ENCODE measurements at places on chromosomes 6 and 20.

DNA sequence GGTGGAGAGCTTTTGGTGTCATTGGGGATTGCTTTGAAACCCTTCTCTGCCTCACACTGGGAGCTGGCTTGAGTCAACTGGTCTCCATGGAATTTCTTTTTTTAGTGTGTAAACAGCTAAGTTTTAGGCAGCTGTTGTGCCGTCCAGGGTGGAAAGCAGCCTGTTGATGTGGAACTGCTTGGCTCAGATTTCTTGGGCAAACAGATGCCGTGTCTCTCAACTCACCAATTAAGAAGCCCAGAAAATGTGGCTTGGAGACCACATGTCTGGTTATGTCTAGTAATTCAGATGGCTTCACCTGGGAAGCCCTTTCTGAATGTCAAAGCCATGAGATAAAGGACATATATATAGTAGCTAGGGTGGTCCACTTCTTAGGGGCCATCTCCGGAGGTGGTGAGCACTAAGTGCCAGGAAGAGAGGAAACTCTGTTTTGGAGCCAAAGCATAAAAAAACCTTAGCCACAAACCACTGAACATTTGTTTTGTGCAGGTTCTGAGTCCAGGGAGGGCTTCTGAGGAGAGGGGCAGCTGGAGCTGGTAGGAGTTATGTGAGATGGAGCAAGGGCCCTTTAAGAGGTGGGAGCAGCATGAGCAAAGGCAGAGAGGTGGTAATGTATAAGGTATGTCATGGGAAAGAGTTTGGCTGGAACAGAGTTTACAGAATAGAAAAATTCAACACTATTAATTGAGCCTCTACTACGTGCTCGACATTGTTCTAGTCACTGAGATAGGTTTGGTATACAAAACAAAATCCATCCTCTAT, 31.2 kb downstream of the SRSF3 start:
- no peak for DNase-seq

DNA sequence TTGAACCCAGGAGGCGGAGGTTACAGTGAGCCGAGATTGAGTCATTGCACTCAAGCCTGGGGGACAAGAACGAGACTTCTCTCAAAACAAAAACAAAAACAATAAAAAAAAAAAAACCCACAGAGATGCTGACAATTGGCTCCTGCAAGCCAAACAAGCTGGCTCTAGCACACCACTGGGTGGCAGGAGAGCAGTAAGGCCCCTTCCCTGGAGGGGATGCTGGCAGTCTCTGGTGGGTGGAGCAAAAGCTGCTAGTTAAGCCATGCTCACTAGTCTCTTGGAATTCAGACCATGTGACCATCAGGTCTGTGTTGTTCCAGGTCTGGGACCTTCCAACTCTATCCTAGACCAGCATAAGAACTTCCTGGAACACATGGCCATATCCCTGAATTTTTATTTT, 18.9 kb upstream of the DSN1 start:
- DNase-seq, result no peak

DNA sequence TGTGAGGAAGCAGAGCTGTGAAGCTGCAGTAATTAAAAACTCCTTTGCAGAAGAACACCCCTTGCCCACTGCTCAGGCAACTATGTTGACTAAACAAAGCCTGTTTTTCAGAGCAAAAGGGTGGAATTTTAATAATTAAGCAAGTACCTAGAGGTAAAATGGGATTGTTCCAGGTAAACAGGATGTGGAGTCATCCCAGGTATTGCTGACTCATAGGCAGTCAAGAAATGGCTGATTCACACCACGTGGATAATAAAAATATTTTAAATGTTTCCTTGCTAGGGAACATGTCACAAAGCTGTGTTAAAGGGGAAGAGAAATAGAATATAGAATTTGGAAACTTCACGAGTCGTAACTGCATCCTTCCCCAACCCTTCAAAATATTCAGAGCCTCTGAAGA, 491.8 kb downstream of the BTBD3 start:
- DNase-seq, result peak; percentile 46

DNA sequence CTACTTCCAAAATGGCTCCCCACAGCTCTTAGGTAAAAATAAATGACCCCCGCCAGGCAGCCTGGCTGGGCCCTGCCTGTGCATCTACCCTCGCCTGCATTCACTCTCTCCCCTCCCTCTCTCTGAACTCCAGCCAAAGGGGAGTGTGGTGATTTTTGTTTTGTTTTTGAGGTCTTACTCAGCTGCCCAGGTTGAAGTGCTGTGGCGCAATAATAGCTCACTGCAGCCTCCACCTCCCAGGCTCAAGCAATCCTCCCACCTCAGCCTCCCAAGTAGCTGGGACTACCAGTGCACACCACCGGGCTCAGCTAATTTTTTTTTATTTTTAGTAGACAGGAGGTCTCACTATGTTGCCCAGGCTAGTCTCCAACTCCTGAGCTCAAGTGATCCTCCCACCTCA, 15.8 kb downstream of the NFATC2 start:
- no peak for DNase-seq

DNA sequence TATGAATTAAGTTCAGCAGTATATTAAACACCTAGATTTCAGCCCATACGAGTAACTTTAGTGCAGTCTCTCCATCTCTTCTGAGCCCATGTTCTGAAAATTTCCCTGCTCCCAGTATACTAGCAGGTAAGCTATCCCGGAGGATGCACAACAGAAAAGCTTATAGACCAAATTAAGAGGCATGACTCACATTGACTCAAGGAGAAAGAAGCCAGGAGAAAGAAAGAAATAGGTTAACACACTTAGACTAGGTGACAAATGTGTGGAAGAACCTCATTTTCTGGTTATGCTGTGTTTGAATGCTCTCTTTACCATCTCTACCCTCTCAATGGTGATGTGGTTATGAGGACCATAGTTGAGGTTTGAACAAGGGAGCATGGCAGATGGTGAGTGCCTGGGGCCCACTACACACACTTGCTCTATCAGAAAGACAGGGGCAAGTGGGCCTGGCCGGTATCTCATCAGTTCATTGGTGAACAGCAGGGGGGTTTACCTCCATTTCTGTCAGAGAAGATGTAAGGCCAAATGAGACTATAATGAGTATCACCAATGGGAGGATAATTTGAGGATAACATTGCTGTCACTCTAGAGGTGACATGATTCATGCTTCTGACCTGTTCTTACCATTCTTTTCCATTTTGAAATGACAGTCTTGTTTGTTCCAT, 902.3 kb upstream of the FLRT3 start:
- DNase-seq, result no peak

DNA sequence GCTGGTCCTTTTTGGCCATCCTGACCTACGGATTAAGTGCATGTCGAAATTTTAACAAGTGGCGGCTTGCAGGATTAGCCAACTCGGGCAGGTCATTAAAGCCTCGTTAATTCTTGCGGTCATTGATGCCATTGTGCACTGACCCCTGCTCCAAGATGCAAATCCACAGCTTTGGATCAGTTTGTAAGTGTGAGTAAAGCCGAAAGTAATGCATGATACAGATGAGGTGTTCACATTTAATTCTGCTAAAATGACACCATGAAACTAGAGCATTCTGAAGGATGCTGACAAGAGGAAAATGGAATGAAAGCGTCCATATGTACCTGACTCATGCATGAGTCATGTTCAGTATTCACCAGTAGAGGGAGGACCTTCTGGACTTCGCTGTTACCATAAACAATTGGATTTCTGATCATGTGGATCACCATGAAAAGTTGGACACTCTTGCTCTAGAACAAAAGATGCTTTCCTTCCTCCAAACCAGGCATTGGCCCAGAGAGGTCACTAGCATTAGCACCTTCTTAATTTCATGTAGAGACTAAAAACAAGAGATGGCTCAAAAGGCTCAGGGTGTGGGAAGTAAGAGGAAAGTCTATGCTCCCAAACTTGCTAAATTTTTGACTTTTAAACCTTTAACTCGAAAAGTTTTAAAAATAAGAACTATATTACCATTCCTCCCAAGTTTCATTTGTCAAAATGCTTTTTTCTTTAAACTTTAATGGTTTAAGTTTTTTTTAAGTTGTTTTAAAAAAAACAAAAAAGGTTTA, 48.0 kb downstream of the MUC22 start:
- peak; percentile 72 for DNase-seq

DNA sequence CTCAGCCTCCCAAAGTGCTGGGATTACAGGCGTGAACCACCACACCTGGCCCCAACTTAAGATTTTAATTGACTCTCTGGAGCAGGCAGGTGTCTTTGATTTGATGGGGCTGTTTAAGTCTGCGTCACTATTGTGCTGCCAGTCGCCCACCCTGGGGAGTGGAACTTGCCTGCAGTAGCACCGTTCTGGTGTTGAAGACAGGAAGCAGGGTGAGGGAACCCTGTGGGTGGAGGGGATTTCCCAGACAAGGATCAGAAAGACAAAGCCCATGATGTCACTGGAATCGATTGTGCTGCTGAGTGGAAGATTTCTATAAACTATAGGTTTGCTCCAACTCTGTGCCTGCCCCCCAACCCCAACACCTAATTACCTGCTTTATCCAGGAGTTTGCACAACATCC, 11.0 kb downstream of the ALDH8A1 start:
- DNase-seq, result no peak

DNA sequence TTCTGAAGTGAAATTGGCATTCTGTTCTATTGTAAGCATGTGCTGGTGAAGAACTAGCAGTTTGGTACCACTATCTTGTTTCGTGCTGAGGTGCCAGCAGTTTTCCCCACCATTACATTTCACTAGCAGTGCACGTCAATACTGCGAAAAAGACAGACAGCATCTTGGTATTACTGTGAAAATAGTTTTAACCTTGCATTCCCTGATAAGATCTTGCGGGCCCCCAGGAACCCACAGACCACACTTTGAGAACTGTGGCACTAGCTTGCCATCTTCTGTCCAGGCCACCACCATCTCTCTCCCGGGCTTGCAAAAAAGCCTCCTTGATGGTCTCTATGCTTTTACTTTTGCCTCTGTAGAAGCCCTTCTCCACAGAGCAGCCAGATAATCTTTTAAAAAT, 185.7 kb downstream of the BACH2 start:
- DNase-seq, result no peak

- DNase-seq, result no peak
These were observed 64.7 kb upstream of the APCDD1L start for GRCh38 chr20:58579819-58580473.

DNA sequence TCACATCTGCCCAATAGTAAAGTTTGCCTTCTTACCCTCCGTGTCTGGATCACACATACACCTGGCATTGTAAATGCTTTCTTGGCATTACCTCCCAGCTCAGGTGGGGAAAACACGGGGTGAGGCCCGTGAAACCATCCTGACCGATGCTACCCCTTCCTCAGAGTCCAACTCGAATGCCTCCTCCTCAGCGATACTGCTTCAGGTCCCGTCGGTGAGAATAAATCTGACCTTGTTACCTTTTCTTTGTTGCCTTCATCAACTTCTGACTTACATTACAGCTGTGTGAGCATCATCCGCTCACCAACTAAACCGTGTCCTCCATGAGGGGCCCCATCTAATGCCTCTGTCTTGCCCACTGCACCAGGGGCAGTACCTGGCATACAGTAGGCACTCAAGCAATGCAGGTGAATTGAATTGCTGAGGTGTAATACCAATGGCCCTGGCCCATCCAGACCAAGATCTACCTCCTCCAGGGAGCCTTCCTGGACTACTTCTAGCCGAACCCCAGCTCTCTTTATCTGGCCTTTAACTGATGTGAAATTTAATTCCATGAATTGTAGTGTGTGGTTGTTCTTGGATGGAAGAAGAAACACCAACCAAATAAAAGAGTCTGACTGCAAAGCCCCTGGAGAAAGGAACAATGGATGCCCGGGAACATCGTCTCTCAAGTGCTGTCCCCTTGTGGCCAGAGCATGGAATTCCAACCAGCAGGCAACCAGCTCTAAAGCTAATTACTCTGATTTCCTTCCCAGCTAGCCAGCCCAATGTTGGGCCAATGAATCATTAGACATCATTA, 141.5 kb downstream of the ANKRD60 start:
- DNase-seq, result peak; percentile 32

DNA sequence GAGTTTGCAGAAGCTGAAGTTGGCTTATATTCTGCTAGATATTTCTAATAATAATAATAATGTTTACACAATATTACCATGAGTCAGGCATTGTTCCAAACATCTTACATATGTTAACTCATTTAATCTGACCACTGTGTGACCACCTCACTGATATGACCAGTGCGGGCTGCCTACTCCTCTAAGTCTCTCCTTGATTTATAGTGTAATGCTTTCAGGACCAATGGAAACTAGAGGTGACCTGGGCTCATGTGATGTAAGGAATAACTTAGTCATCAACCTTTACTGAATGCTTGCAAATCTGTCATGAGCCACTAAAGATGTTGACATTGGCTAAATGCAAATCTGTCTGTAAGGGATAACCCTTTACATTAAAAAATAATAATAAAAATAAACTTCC, 51.1 kb upstream of the GPR6 start:
- no peak for DNase-seq

GRCh38 chr6:128616342-128616741, 95.9 kb upstream of the PTPRK start:
- no peak for DNase-seq

DNA sequence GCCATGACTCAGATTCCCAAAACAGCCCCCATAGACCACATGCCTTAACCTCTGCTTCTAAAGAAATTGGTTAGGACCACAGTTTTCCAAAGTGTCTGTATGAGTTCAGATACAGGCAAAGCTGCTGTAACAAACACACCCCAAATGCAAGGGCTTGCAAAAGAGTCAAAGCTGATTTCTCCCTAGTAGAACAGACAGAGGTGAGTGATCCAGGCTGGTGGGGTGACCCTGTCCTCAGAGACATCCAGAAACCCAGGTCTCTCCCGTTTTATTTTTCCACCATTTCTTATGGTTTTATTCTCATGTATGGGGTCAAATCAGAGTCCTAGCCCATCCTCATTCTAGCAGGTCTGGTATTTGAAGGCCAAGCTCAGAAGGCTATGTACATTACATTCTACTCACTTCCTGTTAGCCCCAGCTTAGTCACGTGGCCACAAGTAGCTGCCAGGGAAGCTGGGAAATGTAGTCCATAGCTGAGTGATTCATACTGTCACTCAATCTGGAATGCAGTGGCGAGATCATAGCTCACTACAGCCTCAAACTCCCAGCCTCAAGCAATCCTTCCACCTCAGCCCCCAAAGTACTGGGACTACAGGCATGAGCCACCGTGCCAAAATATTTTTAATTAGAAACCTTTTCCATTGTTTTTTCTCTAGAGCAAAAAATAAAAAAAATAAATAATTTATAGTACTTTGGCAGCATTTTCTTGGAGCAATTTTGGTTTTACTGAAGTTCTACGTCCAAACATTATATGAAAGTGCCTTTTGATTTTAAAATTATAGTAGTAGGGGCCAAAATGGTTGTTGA, 175.2 kb downstream of the ZMYND8 start:
- DNase-seq, result peak; percentile 68

- no peak for DNase-seq
These were observed 149.4 kb downstream of the ELOVL4 start for GRCh38 chr6:79797912-79798311.

All from LoVo (cell line).